Frontal cortex (tissue), 4 donors: ENCODE measurements at places on chromosomes 1 and 21.

DNA sequence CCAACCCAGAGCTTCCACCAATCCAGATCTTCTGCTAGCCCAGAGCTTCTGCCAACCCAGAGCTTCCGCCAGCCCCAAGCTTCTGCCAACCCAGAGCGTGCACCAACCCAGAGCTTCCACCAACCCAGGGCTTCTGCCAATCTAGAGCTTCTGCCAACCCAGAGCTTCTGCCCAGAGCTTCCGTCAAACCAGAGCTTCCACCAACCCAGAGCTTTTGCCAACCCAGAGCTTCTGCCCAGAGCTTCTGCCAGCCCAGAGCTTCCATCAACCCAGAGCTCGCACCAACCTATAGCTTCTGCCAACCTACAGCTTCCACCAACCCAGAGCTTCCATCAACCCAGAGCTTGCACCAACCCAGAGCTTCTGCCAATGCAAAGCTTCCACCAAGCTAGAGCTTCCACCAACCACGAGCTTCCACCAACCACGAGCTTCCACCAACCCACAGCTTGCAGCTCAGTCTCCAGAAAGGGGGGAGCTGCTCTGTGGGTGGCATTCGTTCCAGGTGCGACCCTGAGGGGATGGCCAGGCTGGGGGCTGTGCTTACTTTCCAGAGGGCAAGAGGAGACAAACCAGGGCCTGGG is 23.8 kb downstream of the CRYAA start:
- DNase-seq, result no peak

DNA sequence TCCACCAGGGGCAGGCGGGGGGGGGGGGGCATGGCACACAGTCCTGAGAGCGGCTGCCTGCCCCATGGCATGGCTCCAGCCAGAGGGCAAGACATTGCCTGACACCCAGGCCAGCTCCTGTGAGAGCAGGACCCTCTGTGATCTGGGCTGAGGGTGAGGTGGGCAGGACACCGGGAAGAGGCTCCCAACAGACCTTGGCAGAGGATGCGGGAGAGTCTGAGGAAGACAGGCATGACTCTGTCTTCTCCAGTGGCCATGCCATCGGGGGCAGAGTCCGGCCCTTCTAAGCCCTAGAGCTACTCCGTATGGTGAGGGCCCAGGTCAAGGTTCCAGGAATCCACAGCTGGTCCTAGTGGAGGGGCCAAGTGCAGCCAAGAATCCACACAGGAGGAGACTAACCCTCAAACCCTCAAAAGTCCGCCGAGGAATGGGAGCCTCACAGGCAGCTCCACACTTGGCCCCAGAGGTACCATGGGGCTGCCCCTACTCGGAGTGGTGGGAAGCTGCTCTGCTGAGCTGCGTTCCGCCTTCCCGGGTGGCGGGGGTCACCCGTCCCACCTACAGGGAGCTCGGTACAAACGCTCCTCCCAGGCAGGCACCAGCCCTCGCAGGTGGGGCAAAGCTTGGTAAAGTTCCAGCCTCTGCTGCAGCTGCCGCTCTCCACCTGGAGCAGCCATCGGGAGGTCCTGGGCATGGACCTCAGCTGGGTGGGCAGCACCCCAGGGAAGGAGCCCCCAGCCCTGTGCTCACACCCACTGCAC is 6.5 kb downstream of the ACTRT2 start:
- DNase-seq, result no peak

DNA sequence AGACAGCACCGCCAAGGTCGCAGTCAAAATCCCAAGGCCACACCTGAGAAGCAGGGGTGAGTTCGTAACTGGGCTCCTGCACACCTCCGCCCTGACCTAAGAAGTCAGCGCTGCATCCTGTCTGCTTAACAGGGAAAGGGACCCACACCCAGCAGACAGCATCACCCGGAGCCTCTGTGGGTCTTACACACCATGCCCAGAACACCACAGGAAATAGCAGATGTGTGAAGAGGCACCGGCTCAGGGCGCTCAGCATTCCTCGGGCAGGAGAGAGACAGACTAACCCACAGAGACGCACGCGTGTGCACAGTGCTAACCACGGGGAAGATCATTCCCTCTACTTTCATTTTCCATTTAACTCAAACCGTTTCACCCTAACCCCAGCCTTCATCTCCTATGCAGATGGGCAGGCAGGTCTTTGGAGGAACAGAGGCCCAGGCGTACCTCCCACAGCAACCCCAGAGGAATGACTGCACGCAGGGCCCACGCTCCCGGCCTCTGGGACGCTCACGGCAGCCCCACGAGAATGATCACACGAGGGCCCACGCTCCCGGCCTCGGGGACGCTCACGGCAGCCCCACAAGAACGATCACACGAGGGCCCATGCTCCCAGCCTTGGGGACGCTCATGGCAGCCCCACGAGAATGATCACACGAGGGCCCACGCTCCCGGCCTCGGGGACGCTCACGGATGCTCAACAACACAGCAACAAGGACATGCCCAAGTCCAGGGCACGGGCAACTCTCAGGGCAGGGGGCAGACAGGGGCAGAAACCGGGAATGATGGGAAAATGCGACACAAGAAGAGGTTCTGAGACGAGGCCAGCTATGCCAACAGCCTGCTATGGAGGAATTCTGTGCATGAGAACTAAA is 20.9 kb downstream of the POFUT2 start:
- DNase-seq, result no peak

DNA sequence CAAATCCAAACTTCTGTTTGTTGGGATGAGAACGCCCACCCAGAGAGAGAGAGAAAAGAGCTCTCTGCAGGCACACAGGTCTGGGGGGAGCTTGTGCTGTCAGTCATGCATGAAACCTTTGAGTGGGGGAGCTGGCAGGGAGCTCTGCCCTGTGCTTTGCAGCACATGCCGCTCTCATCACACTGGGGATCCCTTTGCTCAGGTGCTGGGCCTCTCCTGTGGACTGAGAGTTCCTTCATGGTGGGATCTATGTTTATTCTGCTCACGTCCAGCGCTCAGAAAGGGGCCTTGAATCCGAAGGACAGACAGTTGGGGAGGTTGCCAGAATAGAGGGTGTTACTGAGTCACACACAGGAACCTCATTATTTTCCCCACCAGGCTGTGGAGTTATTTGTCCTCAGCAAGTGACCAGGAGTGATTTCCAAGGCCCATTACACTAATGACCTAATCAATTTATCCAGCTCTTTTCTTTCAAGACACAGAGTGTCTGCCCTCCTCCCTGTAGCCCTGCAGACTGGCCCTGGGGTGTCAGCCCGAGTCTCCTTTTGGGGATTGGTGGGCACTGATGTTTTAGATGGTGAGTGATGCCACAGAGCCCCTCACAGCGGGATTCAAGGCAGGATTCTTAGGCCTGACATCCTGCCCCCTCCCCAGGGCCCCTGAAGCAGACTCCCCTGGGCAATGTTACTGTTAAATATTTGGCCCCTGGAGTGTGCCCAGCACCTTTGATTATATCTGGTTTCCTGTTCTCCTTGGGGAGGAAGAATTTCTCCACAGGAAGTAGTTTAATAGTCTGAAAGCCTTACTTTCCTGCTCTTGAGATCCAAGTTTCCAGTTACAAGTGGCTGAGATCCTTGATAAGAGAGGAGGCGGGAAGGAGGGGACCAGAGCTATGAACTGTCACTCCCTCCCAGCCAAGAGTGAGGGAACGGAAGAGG is 22.3 kb downstream of the MYBPH start:
- no peak for DNase-seq

DNA sequence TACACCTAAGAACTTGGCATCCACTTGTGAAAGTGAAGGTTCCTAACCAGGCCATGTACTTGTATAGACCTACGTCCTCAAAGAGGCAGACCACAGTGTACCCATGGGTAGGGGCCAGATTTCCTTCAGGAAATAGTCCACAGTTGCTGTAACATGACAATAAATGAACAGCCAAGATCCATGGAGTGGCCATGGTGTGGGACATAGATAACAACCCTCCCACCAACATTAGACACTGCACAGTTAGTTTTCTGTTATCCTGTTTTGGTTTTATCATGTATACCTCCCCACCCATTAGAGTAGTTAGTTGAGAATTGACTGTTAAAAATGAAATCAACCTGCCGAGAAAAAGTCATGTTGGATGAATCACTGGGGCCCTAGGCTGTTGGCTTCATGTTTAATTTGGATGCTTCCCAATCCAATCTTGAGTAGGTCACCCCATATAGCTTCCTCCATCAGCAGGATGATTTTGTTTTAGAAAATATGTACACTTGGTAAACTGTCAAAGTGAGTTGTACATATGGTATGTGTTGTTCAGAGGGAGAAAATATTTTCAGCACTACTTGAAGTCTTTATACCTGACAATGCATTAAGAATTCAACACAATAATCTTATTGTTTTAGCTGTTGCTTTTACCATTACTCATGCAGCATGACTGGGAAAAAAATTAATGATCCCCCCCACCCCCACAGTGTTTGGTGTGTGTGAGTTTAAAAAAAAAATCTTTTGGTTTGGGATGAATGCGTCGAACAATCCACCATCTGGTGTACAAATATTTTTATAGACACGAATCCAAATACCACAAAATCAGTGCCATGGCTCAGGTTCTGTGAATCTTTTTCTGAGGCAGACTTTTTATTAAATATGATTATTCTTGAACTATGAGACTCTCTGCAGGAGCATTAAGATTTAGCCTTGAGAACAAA is 88.3 kb upstream of the ARHGAP29 start:
- DNase-seq, result no peak

GRCh38 chr1:153608742-153609584 is 4.0 kb downstream of the S100A16 start:
- DNase-seq, result peak; percentile 80

DNA sequence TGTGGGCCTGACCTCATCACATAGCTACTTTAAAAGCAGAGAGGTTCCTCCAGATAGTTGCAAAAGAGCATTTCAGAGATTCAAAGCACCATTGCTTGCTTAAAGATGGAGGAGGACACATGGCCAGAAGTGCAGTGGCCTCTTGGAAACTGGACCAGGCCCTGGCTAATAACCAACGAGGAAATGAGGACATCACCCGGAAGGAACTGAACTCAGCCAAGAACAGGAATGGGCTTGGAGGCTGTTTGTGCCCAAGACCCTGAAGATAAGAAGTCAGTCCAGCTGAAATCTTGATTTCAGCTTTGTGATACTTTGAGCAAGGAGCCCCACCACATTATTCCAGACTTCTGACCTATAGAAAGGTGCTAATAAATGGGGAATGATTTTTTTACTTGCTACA is 437.0 kb downstream of the PTPRC start:
- no peak for DNase-seq

DNA sequence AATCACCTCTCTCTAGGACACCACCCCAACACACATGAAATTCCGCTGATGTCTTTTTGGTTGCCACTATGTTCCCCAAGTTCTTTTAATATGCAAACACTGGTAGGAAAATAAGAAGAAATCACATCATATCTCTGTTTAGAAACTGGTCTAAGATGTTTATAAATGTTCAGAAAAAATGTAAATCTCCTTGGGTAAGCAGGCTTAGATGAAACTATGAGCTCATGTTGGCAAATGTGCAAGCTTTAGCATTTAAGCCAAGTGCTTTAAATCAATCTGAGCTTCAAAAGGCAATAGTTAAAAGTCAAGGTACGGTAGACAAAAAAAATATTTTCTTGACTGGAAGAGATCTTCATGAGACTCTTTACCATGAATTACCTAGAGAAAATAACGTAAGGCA is 25.2 kb upstream of the SLAMF9 start:
- no peak for DNase-seq

DNA sequence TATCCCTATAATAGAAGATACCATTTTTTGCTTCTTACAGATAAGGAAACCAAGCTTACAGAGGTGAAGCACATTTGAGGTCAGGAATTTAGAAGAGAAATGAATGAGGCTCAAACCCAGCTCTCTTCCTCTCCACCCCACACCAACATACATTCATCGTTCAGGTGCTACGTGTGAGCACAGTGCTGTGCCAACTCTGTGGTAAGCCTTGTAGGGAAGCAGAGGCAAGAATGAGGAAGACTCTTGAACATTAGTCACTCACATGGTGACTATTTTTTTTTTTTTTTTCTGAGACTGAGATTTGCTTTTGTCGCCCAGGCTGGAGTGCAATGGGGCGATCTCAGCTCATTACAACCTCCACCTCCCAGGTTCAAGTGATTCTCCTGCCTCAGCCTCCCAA is 314.0 kb downstream of the NTNG1 start:
- DNase-seq, result no peak

DNA sequence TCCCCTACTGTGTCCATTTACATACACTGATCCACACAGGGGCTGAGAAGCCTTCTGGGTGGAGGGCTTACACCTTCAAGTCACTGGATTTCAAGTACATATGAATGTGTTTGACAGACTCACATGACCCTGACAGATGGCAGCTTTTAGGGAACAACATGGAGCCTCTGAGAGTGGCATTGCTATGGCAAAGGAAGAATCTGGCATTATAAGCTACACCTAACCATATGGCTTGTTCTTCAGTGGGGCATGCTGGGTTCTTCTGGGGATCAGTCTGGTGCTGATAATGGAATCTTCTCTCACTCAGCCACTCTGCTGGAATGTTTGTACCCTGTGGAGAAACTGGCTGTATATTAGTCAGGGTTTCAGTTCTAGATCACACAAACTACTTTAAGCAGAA is 68.5 kb upstream of the PDE4B start:
- no peak for DNase-seq

DNA sequence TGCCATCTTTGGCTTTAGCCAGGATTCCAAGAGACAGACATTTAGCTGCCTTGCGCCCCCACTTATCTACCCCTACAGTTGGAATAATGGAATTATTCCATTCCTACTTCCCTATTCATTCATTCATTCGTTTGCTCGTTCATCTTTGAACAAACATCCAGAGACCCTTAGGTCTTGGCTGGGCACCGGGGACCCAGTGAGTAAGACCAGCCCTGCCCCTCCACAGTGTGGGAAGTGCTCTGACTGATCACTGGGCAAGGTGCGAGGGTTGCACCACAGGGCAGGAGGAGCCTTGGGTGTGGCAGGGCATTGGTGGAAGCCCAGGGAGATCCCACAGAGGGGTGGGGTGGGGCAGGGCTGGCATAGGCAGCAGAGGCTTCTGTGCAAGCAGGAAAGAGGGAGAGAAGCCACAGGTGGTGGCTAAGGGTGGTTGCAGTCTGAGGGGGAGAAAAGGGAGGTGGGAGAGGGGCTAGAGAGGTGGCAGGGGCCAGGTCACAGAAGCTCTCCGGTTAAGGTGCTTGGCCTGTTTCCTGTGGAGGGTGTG is 35.0 kb upstream of the TMEM61 start:
- DNase-seq, result no peak

- no peak for DNase-seq
These were observed 11.8 kb downstream of the ZBTB17 start for GRCh38 chr1:15963968-15964648.

DNA sequence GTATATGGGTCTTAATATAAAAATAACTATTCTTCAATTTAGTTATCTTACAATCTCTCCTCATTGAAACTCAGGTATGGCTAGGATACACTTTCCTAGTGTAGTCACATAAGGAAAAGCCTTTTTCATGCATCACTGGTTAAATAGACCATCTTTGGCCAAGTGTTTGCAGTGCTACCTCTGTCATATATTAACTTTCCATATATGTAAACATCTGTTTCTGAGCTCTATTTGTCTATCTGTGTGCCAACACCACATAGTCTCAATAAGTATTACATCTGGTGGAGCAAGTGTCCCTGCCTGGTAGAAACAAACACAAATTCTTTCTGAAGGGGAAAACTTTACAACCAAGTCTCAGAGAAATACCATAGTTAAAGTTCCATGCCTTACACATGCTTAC is 134.6 kb downstream of the TSEN15 start:
- no peak for DNase-seq

- DNase-seq, result no peak
These were observed 30.8 kb upstream of the PTGFRN start for GRCh38 chr1:116878804-116879477.
